ENCODE measurements at places on chromosomes 2 and 18.

GRCh38 chr2:129914538-129915302 lies 64.7 kb upstream of the RAB6C start:
- DNase-seq = no peak

GRCh38 chr2:236603361-236604015 lies 33.9 kb downstream of the ACKR3 start:
- DNase-seq = no peak

GRCh38 chr18:47108998-47109405 lies 41.3 kb downstream of the HDHD2 start:
- no peak for DNase-seq

- DNase-seq = no peak
Observed at GRCh38 chr2:20196657-20197161, 28.2 kb downstream of the SDC1 start.

DNA sequence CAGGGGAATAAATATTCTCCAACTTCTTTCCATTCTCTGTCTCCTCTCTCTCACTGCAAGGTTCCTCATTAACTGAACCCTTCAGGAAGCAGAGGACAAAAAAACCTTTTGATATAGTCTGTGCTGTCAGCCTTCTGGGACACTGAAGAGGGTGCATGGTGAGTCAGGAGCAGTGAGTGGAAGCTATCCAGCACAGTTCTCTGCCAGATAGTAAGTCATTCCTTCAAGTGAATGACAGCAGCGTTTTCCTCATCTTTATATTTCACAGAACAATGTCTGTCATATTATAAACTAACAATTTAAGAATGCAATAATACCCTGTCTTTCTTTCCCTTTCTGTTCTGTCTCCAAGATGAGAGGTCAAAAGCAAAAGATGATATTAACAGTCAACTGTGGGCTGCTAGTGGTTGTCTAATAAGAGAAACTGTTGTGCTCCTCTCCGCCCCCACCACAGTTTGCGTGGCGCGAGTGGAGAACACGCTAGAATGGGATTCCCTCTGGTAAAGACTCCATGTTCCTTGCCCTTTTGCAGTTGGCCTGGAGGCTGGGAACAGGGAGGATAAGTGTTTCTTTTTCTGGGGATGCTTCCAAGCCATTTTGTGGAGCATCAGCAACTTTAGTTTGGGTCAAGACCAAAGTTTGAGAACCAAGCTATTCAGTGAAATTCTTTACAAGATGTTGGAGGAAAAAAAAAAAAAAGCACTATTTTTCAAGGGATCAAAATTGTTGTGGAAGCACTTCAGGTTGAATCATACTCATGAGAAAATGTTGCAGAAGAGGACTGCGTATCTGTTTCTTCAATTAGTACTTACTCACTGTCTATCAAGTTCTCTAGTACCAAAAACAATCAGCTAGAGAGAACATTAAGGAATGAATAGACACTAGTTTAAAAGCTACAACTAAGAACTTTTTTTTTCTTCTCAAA lies 430.2 kb downstream of the SETBP1 start:
- DNase-seq = no peak

DNA sequence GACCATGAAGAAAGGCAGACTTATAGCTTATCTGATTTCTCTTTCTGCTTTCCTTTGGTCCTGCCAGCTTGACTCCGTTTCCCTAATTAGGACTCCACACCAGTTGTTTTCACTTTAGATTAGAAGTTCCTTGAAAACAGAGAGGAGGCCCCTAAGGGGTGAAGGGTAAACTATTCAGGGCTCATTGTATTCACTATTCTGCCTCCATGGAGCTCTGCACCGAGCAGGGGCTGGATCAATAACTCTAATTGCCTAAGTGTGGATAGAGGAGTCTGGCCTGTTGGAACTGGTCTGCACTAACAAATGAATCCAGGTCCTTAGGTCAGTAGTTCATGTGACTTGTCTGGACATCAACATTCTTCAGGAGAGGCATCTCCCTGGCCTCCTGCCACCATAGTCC lies 36.1 kb upstream of the SKA1 start:
- no peak for DNase-seq

GRCh38 chr2:228543117-228543516 lies 361.6 kb upstream of the SPHKAP start:
- no peak for DNase-seq

GRCh38 chr2:181235683-181236459 lies 221.3 kb upstream of the ITGA4 start:
- DNase-seq = no peak

DNA sequence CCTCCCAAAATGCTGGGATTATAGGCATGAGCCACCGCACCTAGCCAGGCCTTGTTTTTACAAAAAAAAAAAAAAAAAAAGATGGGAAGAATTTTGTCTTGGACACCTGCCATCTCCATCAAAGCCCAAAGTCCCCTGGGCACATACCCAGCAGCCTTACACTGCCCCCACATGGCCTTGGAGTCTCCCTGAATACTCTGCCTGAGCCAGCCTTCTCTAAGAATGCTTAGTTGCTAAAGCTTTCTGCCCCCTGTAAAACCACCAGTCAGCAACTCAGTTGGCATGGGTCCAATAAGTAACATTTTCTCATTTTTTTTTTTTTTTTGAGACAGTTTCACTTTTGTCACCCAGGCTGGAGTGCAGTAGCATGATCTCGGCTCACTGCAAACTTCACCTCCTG lies 40.6 kb downstream of the SPC25 start:
- DNase-seq = no peak

Measured in activated CD4-positive, alpha-beta T cell treated with anti-CD3 and anti-CD28 coated beads, Interleukin-2, amount 50 U/mL, for 4 hours (primary cell).